Mesothelial cell of epicardium (in vitro differentiated cells): ENCODE measurements at places on chromosomes 3 and 15.

GRCh38 chr15:88874275-88874674 is 21.1 kb downstream of the HAPLN3 start:
- DNase-seq = no peak

- DNase-seq = no peak
These were observed 76.5 kb downstream of the NUP210 start for GRCh38 chr3:13343601-13344000.

DNA sequence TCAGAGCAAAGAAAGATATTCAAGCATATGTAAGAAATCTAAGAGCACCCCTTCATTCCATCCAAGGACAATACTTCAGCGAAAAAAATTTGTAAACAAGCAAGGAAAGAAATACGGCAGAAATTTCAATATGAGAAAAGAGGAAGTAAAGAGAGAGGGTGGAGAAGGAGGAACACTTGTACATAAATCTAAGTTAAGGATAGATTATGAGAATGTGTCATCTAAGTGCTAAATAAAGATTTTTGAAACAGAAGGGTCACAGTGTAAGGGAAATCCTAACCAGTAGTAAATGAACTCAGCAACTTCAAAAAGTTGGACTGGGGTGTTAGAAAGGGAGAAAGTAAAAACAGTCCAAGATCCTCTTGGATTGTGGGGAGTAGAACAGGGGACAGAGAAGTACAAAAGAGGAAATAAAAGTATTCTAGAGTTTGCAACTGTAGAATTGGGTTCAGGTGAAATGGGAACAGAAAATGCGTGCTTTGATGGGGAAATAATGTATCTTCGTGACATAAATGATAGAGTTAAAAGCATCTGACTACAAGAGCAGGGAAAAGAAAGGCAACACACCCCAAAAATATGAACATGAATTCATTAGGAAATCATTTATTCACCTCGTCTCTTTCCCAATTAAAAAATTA is 68.5 kb upstream of the ATP13A5 start:
- DNase-seq = no peak

DNA sequence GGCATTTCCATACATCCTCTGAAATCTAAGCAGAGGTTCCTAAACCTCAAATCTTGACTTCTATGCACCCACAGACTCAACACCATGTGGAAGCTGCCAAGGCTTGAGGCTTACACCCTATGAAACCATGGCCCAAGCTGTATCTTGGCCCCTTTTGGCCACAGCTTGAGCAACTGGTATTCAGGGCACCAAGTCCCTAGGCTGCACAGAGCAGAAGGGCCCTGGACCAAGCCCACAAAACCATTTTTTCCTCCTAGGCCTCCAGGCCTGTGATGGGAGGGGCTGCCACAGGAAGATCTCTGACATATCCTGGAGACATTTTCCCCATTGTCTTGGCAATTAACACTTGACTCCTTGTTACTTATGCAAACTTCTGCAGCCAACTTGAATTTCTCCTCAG is 54.4 kb upstream of the IL12A start:
- no peak for DNase-seq

DNA sequence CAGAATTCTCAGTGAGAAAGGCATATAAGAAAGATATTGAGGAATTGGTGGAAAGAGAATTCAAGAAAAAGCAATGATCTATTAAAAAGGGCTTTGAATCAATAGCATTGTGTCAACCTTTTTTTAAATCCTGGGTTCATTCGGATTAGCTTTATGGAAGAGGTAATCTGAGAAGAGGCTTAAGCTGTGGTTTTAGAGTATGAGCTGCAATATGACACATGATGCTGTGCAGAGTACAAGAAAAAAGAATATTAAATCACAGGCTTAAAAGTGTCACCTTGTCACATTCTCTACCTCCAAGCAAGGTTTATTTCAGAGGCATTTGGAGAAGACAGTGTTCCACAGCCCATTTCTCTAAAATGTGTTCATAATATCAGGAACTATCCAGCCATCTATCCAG is 128.9 kb downstream of the RTP4 start:
- DNase-seq = no peak

- DNase-seq = no peak
These were observed 142.4 kb downstream of the FAM43A start for GRCh38 chr3:194828116-194828515.

GRCh38 chr3:18201315-18201714 is 223.8 kb downstream of the SATB1 start:
- no peak for DNase-seq

DNA sequence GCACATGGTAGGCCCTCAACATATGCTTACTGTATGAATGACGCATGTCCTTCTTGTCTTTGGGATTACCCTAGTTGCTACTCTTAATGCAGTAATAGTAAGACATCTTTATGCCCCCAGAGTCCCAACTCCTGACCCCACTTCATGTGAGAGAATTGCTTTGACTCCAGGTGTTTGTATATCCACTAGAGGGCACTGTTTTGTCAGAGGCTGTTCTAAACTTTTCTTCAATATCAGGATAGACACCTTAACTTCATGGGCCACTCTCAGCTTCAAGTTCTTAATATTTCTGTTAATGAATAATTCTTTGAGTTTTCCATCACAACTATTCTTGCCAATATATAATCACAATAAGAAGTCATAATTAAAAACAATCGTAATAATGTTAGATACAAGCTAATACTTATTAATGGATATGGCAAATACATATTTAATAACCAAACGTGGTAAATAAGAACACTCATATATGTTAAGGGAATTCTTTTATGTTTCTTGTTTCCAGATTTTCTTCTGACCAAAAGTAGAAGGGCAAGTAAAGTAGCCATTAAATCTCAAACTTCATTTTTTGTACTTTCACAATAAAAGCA is 337.2 kb upstream of the DNAJC19 start:
- DNase-seq = no peak

DNA sequence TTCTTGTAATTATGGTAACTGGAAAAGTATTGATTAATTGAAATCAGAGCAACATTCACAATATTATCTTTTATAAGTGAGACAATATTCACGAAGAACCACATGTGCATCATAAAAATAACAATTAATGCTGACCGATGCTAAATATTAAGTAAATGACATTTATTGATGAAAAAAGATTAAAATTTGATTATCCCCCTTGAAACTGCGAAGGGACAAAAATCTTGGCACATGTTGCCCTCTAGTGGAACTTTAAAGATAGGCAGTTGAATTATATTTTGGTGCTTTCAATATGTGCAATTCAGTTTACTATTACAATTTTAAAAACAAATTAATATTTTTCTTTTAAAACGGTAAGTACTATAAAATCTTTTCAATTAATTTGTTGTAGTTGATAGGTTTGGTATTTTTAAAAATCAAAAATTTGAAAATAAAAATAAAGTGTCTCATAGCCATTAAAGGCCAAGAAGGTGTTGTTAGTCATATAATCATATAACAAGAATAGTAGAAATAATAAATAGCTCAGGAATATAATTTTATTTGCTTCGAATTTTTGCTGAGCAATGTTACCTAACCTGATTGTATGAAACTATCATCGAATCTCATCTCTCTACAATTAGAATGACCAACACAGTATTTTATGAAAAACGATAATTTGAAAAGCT is 270.2 kb downstream of the ROBO1 start:
- DNase-seq = no peak
